ENCODE measurements at places on chromosomes 5 and 9. TPM values are rescaled to one million over a fixed set of nuclear protein-coding genes. Genes with fewer than 3 reads are reported as not detected.

GRCh38 chr5:58215364-58215763 is 244.5 kb downstream of the PLK2 start:
- DNase-seq = no peak

- no peak for DNase-seq
These were observed 64.0 kb upstream of the TUSC1 start for GRCh38 chr9:25742256-25742655.

DNA sequence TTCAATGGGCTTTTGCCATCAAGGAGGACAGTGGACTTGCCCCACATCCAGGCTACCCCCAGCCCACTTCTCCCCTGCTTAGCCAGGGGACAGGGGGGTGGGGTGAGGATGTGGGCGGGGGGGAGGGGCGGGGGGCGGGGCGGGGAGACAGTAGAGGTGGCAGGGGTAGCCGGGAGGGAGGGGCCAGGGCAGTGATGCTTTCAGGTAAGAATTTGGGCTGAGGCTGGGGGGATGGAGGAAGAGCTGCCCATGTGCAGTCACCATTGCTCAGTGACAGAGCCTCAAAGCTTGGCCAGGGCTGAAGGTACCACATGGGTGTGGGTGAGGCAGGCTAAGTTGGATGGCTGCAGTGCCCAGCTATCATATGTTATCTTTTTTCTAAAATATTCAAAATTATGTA is 40.7 kb upstream of the HNRNPA0 start:
- no peak for DNase-seq

DNA sequence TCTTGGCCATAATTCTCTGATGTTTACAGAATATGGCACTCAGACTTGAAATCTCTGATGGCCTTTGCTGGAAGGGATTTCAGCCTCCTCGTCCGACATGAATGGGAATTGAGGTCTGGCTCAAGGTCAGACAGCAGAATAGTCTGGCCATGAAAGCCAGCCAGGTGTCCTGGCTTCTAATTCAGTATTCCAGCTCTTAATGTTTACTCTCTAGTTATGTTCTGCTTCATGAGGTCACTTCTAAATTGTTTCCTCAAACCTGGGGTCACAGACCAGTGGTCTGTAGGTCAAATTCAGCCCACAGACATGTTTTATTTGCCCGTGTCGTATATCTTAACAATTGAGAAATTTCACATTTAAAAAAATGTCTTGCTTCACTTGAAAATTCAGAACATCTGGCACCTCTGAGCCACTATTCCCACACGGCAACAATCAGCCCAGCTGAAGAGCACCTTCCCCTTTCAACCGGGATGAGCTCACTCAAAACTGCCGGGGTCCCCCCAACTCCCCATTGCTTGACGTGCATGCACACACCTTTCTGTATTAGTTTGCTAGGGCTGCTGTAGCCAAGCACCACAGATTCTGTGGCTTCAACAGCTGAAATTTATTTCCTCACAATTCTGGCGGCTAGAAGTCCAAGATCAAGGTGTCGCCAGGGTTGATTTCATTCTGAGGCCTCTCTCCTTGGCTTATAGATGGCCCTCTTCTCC is 243.5 kb downstream of the ENC1 start:
- DNase-seq = no peak

GRCh38 chr9:35948901-35949318 is 9.0 kb downstream of the OR2S2 start:
- no peak for DNase-seq

GRCh38 chr5:677131-678101 is 15.7 kb downstream of the TPPP start:
- DNase-seq = no peak

GRCh38 chr5:14773588-14773987 is 98.0 kb downstream of the ANKH start:
- no peak for DNase-seq

DNA sequence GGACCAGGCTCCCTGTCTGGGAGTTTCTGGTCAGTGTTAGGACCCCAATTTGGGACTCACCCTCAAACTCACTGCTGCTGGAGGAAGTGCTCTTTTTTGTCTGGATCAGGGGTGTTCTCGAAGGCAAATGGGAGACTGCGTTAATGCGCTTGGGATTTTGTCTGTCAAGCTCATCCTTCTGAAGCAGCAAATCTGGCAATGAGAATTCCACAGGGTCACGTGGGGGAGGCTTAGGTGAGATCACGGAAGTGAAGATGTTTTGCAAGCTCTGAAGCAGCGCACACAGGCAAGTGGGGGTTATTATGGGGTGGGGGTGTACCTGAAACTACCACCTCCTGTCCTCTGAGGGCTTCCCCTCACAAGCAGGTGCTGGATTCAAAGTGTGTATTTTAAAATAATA is 10.5 kb upstream of the TEX53 start:
- DNase-seq = no peak

DNA sequence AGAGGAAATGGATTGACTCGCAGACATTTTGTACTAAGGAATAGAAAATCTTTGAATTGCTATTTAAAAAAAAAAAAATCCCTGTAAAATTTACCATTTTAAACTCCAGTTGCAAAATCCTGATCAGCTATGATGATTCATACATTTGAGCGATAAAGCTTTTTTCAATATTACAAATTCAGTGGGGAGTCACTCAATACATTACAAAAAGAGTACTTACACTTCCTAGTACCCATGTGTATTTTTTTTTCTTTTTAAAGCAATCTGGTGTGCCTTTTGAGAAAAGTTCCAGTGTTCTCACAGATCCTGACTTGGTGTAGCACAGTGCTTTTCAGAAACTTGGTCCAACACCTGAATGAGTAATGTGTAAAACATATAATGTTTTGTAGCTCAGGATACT is 54.3 kb downstream of the PIK3R1 start:
- DNase-seq = no peak

DNA sequence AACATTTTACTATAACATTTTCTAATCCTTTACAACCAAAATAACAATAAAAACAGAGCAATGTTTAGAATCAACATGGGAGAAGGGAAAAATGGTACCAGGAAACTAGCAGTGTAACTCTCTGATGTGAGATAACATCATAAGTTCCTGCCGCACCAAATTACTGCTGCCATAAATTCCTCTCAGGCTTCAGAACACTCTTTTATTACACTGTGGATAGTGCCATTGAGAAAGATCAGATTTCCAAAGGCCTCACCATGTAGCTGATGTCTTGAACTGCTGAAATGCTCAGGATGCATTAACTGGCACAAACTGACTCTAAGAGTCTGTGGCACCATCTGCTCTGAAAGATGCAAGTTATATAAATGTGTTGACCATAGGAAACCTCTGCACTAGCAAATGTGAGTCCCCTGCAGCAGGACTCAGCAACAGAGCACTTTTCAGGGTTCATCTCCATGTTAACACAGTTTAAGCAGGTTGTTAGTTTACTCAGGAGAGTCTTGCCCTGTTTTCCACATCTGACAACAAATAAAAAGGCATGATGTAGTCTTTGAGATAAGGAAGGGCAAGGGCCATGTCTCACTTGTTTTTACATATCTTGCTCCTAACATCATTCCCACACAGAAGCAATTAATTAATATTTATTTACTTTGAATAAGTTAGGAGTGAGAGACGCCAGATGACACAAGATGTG is 218.1 kb downstream of the CETN3 start:
- DNase-seq = no peak

DNA sequence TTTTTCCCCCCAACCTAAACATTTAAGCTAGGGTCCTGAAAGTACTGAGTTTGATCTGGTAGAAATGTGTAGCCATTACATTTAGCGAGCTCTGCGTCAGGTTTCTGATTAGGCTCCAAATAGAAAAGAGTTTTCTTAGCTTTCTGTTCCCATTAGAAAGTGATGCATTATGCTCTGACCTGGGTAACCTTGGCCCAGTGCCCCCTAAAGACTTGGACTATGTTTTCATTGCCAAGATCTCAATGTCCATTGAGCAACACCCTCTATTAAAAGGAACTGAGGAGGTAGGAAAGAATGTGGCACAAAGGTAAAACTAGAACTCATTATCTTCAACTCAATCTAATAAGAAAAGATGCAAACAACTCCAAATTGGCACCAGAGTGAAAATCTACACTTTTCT is 358.9 kb upstream of the PCSK5 start:
- no peak for DNase-seq

GRCh38 chr9:126927419-126927818 is 12.8 kb downstream of the RALGPS1 start:
- no peak for DNase-seq

FBLL1 gene
- not detected for total RNA-seq

GRCh38 chr9:130407916-130408663 is 36.7 kb upstream of the ASS1 start:
- DNase-seq = no peak

GRCh38 chr5:132456296-132456986 is 34.1 kb downstream of the IRF1 start:
- DNase-seq = no peak
